ENCODE measurements at places on chromosomes 5 and 9.

GRCh38 chr5:72380492-72381274, 60.5 kb downstream of the PTCD2 start:
- ATAC-seq, result peak; percentile 74

GRCh38 chr5:95857185-95857945, 34.8 kb upstream of the GLRX start:
- no peak for ATAC-seq

DNA sequence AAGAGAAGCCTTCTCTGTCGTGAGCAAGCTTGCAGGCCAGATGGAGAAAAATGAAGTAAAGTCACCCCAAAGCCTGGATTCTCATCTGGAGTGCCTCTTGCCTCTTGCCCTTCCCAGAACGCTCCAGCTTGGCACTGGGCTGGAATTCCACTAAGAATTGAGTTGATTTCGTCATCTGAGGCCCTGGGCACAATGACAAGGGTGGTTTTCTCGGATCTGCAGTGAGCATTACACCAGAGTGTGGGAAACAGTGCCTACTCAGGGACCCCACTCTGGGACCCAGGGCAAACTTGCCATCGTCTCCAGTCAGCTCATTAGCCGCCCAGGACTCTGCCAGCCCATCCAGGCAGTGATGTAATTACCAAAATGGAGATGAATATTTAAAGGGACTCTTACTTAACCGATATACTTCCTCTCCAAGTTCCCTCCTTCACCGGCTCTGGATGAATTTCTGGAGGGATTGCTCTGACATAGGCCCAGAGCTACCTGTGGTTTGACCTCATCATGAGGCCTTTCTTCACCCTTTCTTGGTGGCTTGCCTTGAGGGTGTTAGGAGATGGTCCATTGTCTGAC, 44.7 kb upstream of the LCP2 start:
- ATAC-seq, result no peak

DNA sequence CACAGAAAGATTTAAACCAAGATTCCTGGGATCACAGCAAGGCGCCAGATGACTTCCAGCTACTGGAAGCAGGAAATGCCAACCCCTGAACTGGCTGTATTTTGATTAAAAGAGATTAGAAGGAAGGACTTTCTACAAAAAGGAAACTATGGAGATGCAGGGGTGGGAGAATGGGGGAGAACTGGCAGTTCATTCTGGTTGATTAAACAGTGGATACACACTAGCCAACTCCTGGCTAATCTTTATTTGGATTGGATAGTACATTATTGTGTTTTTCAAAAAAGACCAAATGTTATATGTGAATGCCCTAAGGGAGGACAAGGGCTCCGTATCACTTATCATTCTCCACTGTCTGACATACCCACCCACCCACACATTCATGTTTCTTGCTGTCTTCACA, 93.2 kb downstream of the CDO1 start:
- ATAC-seq, result no peak

GRCh38 chr5:10264604-10265003, 14.5 kb downstream of the CCT5 start:
- no peak for ATAC-seq
